Amniotic stem cell (primary cell): ENCODE measurements at places on chromosomes 3 and 15.

- no peak for DNase-seq
These were observed 89.7 kb downstream of the ULK4 start for GRCh38 chr3:41872157-41872556.

- no peak for DNase-seq
These were observed 28.4 kb upstream of the SMAD6 start for GRCh38 chr15:66673410-66674322.

DNA sequence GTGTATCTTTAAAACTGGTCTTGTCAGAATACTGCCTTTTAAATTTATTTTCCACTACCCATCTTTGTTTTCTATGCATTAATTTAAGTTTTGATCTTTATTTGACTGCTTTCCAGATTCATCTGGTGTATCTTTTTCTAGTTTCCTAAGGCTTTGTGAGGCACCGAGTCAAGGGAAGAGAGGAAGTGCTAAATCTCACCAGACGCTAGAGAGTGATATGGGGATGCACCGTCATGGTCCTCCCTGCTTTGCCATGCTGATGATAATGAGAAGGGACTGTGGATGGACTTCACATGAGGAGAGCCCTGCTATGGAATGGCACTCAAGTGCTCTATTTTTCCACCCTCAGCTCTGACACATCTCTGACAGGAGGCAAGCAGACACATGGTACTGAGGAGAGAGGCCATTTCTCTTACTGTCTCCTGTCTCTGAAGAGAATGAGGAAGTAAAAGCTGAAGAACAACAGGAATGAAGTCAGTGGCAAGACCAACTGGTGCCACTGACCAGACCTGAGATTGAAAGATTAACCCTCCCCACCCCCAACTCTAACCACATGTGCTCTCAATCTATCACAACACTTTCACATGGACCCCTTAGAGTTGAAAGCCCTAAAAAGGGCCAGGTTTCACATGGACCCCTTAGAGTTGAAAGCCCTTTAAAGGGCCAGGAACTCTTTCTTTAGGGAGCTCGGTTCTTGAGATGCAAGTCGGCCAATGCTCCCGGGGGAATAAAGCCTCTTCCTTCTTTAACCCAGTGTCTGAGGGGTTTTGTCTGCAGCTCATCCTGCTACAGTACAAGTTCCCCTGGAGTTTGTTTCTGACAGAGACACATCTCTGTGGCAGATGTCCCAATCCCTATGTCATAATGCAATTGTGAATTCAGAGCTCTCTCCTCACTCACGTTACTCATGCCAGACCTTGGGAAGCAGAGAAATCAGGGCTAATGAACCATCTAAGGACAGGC, at the start of gene IQCF2:
TSS of gene IQCF2 (plus strand) at position 913 of the 963 bp plus-strand sequence. CDS start 52 bp downstream, outside the sequence.
- no peak for DNase-seq

DNA sequence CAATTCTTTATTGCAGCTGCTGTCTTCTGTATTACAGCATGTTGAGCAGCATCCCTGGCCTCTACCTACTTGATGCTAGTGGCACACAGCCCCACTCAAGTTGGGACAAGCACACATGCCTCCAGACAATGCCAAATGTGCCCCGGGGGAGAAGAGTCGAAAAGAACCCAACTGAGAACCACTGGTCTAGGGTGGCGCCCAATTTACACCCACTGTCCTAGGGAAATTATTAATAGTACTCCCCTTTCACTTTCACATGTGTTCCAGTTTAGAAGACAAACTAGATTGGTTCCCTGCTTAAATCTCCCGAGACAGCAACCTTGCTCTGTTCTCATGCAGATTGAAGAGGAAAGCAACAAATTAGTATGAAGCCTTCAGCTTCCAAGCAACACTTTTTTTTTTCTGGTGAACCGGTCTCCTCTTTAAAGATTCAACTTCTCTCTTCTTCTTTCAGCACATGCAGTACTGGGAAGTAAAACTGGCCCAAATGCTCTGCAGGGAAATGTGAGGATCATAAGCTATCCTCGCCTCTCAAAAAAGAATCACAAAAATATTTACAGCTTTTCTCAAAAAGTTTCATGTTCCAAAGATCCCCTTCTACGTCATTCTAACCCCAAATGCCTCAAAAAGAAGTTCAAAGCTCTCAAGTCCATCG, 823.9 kb upstream of the CFAP20DC start:
- DNase-seq = no peak

GRCh38 chr15:49168016-49168415, 2.0 kb upstream of the GALK2 start:
- no peak for DNase-seq

DNA sequence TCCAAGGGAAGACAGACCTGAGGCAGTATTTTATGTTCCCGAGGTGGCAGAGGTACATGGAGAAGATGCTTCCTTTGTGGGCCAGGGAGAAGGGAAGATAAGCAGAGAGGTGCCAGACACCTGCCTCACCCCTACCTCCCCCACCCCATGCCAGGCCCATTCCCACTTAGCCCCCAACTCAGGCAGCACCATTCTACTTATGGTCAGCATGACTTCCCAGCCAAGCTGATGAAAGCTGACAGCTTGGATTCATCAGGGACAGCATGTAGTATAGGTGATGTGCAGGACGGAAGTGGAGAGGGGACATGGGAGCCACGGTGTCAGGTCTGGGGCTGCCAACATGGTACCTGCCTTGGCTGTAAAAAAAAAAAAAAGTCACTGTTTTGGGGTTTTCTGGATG, 57.5 kb upstream of the CSPG4 start:
- DNase-seq = no peak

- no peak for DNase-seq
These were observed 4.8 kb downstream of the TNFAIP8L3 start for GRCh38 chr15:51089699-51090453.

DNA sequence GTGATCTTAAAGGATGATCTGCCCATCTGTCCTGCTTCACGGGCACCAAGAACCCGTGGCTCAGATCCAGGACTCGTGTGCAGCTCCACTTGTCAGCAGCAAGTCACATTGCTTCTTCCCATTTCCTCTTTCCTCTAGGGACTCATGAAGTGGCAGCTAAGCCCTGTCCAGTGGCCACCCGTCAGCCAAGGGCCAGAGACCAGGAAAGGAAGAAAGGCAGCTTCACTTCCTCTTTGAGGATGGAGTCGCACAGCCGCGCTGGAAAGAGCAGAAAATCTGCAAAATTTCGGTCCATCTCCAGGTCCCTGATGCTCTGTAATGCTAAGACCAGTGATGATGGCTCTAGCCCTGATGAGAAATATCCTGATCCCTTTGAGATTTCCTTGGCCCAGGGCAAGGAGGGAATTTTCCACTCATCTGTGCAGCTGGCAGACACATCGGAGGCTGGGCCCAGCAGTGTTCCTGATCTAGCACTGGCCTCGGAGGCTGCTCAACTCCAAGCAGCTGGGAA, 28.5 kb downstream of the IL16 start:
- no peak for DNase-seq

- no peak for DNase-seq
These were observed 7.6 kb downstream of the HSPBAP1 start for GRCh38 chr3:122786066-122786465.

DNA sequence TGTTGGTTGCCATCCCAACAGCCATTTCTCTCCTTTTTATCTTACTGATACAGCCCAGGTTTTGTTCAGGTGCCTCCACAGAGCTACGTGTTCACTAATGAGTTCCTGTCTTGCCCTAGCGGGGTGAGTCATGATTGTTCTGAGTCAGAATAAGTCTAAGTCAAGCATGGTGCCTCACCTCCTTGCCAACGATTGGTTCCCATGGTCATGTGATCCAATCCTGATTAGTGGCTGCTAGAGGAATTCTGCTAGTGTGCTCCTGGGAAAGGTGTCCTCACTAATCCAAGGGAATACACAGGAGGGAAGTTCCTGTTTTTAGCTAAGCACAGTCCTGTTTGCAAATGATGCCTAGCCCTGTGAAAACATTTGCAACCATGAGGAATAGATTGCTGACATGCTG, 99.8 kb downstream of the NSUN3 start:
- no peak for DNase-seq

GRCh38 chr3:113140876-113141275, 70.5 kb upstream of the BOC start:
- no peak for DNase-seq

GRCh38 chr15:68498076-68498475, 66.1 kb upstream of the ITGA11 start:
- DNase-seq = no peak

GRCh38 chr15:83285284-83285978, 967 bp upstream of the BNC1 start:
- no peak for DNase-seq

GRCh38 chr15:33234020-33234461, 39.5 kb upstream of the FMN1 start:
- DNase-seq = peak; percentile 46

DNA sequence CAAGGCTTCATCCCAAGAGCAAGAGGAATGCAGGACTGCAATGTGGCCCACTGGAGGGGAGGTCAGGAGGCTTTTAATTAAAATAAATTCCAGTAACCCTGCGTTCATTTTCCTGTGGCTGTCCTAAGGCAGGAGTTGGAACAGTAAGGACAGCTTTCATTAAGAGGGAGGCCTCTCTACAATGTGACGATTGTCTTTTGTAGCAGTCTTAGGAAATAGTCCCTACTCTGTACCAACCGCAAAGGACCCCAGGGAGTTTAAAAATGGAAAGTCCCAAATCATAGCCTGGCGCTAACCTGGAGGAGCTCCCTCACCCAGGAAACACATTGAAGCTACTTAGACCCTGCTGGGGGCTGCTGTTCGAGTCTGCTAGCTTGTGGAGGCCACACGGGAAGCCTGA, 62.8 kb downstream of the SYNM start:
- DNase-seq = no peak

DNA sequence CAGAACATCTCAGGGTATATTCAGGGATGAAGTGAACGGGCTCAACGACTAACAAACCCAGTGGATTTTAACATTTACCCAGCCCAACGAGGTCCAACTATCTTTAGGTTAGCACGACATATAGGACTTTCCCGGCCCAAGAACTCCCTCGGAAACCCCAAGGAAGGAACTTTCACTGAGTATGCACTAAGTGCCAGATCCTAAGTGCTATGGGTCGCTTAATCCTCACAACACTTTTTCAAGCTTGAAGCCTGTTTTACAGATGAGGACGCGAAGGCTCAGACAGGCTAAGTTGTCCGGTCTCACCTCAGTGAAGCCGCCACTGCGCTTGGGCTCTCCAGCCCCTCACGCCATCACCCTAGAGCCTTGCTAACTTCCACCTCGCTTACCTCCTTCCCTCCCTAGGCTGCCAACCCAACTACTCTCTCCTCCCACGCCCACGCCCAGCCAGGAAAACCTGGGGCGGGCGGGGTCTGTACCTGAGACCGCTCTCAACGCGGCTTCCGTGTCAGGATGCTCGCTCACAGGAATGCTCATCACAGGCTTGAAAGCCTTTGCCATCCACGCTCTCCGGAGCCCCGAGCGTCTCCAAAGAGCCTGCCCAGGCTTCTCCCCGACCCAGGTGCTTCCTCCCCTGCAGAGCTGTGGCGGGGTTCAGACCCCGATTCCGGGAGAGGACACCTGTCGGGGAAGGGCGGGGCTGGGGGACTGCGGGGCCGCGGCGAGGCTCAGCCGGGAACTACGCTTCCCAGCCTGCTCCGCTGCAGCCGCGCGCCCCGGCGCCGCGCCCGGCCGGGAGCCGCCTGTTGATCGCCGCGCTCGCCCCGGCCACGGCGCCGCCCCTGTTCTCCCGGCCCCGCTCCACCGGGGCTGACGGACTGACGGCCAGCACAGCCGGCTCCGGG, at the start of gene TMOD2:
TSS of gene TMOD2 (plus strand) at position 806 of the 905 bp plus-strand sequence. CDS start 14,845 bp downstream, outside the sequence.
- DNase-seq = no peak

- no peak for DNase-seq
These were observed 42.0 kb upstream of the SPTSSB start for GRCh38 chr3:161413127-161413854.

DNA sequence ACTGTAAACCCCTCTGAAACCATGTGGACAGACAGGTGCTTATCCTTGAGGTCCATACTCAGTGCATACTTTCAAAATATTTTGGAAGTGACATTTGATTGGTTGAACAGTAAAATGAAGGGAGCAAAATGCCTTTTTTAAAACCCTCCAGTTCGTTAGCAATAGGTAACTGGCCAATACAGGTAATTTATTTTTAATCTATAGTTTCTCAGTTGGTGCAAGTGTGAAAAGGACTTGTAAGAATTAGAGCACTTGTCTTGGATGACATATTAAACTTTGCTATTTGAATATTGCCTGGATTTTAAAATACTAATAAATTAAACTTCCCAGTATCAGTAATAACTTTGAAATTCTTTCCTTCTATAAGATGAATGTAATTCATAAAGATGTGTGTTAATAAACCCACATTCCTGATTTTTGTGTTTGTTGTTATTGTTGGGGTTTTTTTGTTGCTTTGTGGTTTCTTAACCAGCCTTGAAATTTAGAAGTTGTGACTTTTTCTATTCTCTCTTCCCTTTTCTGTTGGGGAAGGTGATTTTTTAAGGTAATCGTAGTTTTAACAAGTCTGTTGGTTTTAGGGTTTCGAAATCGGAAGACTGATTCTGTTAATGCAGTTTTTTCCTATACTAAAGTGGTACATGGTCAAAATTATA, 90.0 kb downstream of the STT3B start:
- DNase-seq = no peak

GRCh38 chr3:133271539-133271938, 128.3 kb upstream of the BFSP2 start:
- no peak for DNase-seq

DNA sequence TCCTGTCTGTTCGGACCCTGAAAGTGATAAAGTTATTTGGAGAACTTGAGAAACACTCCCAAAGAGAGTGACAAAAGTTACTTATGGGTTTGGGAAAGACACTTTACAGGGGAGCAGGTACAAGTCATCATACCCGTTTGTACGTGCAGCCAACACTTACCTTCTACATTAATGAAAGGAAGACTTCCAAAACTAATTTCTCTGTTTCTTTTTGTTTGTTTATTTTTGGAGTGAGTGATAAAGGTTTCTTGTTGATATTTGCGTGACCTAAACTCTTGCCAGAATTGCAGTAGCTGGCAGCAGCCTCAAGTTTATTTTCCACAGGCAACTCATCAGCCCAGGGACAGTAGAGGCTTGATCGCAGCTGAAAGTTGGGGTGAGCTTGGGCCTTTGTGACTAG, 8.4 kb downstream of the ABHD2 start:
- no peak for DNase-seq

- no peak for DNase-seq
These were observed 2.4 kb downstream of the DLL4 start for GRCh38 chr15:40931300-40932142.

GRCh38 chr3:62922326-62922725, 47.1 kb upstream of the CADPS start:
- no peak for DNase-seq
